ENCODE measurements at places on chromosomes 5 and 9.

DNA sequence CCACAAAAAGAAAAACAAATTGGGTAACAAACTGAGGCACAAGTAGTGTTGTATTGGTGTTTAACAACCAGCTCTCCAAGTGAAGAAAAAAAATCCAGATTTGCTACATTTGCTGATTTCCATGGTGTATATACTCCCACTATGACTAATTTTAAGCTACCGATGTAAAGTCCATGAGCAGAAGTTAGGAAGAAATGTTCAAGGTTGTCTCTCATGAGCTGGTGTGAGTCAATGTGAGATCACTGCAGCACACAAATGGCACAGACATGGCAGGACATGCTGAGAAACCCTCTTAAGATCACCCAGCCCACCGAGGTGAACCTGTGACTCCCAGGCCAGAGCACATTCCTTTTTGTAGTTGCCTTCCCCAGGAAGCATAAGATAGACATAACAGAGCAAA, 36.2 kb downstream of the SLC44A1 start:
- DNase-seq: no peak

DNA sequence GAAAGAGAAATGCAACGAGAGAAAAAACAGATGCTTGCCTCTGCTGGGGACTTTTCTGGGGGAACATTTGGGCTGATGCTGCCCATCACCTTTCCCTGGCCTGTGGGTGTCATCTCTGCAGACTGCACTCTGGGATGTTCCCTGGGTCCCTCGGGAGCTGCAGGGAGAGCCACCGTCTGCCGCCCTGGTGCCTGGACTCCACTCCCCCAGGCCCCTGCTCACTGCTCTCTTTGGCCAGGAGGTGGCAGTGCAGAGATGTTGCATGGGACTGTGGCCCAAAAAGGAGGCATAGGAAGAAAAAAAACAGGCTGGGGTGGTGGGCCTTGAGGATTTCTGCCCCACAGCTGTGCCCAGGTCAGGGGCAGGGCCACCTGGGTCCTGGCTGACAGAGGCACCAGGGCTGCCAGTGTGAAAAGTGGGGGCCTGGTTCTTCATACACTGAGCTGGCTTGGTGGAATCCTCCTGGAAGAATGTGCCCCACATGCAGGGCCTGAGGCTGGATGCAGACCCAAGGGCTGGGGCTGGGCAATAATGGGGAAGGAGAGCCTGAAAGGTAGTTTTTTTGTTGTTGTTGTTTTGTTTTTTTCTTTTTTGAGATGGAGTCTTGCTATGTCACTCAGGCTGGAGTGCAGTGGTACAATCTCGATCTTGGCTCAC, 353.6 kb downstream of the SLIT3 start:
- DNase-seq: no peak

GRCh38 chr5:80976985-80977384, 16.8 kb downstream of the RASGRF2 start:
- DNase-seq: no peak

- no peak for DNase-seq
Observed at GRCh38 chr9:113932906-113933584, 56.9 kb downstream of the ZNF618 start.

GRCh38 chr5:999032-999501, 9.5 kb upstream of the NKD2 start:
- DNase-seq: no peak

- no peak for DNase-seq
Observed at GRCh38 chr5:169893571-169893970, 86.7 kb downstream of the INSYN2B start.

DNA sequence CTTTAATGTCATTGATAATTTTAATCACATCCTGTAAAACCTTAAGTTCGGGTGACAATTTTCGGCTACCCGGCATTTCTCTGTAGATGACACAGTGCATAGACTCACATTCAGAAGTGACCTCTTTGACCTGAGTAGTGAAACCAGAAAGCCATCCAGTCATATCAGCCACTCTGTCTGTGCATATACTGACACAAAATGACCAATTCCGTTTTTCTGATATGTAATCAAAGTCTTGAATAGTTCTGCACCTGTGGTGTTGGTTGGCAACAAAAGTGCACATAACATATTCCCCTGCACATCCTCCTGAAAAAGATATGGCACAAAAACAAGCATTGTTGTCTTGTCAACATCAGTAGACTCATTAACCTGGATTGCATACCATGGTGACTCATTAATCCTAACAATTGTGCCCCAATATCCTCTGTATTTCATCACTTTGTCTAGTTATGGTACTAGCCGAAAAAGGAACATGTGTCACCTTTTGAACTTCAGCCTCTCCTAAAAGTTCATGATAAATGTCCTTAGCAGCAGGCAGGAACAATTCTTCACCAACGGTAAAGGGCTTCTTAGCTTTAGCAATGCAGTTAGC, 4.6 kb upstream of the HNRNPA0 start:
- no peak for DNase-seq

GRCh38 chr5:59034498-59035186, 451.8 kb downstream of the RAB3C start:
- DNase-seq: peak; percentile 58

DNA sequence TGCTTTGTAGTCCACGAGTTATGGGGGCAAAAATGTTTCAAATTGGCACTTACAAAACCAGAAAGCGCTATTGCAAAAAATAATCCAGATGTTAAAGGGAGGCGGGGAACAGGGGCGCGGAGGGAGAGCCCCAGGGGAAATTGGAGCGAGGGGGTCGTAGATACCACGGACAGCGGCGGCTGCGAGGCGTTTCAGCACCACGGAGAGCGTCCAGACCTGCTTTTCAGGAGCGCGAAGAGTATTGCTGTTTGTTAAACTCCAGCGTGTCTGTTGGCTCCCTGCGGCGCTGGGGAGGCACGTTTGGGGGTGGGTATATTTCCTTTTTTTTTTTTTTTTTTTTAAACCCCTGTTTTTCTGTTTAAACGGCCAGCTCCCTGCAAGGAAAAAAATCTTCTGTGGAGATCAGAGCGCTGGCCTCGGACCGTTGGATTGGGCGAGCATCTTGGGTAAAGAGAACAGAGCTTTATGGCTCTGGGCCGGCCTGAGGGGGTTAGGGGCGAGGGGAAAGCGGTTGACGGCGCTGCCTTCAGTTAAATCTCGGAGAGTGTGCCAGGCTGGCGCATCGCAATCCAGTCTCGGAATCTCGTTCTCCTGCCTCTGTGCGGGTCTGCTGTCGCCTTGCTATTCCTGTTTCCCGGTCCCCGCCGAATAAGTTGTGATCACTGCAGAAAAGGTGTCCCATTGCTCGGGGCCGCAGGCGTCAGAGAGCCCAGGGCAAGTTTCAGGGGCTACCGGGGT, at the start of gene GLRA1:
Gene GLRA1, minus strand, starts transcription at position 288 of the 738 bp plus-strand sequence. CDS start 302 bp downstream, outside the sequence.
- DNase-seq: peak; percentile 38

DNA sequence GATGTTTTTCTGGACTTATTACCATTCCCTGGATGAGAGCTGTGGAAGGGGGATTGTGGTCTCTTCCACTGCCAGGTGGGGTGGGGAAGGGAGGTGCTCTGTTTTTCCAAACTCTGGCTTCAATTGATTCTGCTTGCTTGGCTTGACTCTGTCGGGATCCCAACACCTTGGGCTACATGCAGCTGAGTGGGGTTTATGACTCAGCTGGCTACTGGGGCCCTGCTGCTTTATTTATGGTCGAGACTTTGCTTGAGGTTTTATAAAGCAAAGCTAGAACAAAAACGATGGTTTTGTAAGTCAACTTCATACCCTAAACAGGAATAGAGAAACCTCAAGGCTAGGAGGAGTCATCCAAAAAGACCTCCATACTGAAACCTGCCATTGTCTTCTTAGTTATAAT, 76.3 kb downstream of the AOPEP start:
- no peak for DNase-seq

DNA sequence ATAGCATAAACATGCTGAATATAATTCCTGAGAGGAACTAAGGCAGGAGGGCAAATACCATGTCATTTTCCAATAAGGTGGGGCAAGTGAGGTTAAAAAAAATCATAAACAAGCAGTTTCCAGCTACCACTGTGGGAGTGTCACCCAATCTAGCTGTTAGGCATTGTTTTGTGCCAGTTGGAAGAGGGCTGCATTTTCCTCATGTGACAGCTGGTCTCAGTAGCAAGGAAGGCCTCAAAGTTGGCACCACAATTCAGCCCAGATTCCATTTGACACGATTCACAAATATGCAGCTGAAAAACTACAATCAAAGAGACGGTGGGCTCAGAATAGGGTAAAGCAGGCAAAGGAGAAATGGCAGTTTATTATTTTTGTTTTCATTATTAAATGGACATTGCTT, 636.1 kb downstream of the KIF4B start:
- DNase-seq: no peak

- no peak for DNase-seq
Observed at GRCh38 chr9:82968816-82969215, 94.1 kb downstream of the RASEF start.

GRCh38 chr5:134403951-134404350, 7.7 kb downstream of the CDKN2AIPNL start:
- DNase-seq: no peak

- peak; percentile 24 for DNase-seq
Observed at GRCh38 chr9:34628656-34629490, at the start of gene ARID3C. Gene ARID3C (minus strand): TSS chr9:34629066. CDS start chr9:34628014, 1,052 bp downstream.

DNA sequence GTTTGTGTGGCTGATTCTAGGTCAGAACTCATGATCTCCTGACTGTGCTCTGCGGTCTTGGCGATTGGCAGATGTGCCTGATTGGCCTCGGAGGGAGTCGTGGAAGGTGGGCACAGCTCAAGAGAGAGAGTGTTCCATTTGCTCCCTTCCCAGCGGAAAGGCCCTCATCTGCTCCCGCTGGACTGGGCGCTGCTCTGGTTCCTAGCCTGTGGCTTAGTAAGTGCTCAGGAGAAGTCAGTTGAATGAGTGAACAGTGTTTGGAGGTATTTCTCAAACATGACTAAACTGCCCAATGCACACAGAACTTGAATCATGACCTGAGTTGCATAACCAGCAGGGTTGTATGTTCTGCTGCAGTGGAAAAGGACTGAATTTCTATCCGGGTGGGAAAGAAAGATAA, 120.2 kb upstream of the PITX1 start:
- DNase-seq: no peak

GRCh38 chr9:92534674-92535073, 1.1 kb downstream of the ECM2 start:
- no peak for DNase-seq

- DNase-seq: no peak
Observed at GRCh38 chr9:97545486-97545885, 44.0 kb downstream of the TMOD1 start.

GRCh38 chr9:30697958-30698357, 1686.5 kb upstream of the ACO1 start:
- DNase-seq: no peak

- DNase-seq: no peak
Observed at GRCh38 chr5:59002162-59002825, 419.4 kb downstream of the RAB3C start.

DNA sequence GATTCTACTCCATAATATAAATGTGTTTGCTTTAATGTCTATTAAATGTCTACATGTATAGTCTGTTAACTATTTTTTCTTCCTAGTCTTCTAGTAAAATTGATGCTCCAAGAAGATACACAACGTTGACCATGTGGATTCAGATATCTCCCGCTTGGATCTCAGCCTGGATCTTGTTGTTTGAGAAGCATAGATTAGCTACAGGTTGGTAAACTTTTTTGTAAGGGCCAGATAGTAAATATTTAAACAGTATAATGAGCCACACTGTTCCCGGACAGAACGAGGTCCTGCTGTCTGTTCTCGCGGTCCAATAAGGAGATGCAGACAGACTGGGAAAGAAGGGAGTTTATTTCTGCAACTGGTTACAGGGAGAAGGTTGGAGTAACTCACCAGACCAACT, 86.2 kb upstream of the IL12B start:
- DNase-seq: no peak

GRCh38 chr9:115104908-115105307, 13.0 kb downstream of the TNC start:
- no peak for DNase-seq

DNA sequence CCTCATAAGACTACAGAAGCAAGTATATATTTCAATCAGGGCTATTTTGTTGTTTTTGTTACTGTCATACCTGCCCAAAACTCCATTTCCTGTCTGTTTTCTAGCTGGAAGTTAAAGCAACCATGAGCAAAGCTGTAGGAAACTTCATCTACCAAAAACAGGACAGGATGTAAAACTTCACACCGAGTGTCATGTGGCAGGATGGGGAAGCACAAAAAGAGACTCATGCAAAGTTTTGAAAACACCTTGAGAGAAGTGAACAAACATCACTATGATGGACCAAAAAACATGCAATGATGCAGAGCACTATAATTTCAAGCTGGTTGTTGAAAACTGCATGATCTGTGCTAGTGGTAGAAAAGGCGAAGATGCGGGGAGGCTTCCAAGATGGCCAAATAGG, 6.3 kb upstream of the GZMA start:
- peak; percentile 36 for DNase-seq

DNA sequence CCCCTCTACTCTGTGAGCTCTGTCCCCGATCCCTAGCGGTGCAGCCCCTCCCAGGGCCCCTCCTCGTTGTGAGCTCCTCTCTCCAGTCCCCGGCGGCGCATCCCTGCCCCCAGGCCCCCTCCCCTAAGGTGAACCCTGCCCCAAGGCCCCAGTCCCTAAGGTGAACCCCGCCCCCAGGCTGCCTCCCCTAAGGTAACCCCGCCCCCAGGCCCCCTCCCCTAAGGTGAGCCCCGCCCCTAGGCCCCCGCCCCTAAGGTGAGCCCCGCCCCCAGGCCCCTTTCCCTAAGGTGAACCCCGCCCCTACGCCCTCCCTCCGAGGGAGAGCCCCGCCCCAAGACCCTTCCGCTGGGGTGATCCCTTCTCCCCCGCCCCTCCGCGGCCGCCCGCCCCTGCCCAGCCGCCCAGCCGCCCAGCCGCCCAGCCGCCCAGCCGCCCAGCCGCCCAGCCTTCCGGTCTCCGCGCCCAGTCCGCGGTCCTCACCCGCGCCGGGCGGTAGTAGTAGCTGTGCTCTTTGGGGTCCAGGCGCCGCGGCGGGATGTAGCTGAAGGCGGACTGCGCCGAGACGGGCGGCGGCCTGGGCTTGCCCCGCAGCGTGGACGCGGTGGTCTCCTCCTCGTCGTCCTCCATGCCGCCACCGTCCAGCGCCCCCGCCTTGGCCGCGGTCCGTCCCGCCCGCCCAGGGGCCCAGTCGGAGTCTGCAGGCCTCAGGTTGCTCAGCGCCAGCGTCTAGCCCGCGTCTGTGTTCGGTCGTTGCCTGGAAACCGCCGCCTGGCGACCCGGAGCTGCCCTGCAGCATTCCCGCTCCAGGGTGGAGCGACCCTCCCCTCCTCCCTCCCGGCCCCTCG, at the start of gene CFAP90:
Gene CFAP90, minus strand, starts transcription at position 739 of the 845 bp plus-strand sequence. Its CDS starts 112 bp downstream, at position 627.
- no peak for DNase-seq

DNA sequence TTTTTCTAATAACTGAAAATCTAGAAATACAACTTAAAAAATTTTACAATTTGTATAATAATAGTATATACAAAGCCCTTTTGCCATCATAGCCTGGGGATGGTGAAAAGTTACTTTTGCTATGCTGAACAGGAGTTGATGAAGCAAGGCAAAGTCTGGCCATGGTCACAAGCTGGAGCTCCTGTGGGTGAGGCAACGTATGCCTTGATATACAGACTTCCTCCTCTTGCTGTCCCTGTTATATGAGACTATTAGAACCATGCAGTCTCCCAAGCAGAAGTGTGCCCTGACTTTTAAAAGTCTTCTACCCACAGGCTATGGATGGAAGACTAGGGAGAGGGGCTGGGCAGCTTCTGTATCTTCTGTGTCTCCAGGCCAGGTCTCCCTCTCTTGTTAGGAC, 15.7 kb downstream of the FAM151B start:
- DNase-seq: no peak

- no peak for DNase-seq
Observed at GRCh38 chr5:34684281-34684979, 28.3 kb downstream of the RAI14 start.
